ENCODE measurements at places on chromosomes 16 and 17. TPM values are rescaled to one million over a fixed set of nuclear protein-coding genes. Genes with fewer than 3 reads are reported as not detected.

Gene TM4SF5
- 2.0 TPM for total RNA-seq

Gene UBE2O
- total RNA-seq: 30.3 TPM

DNA sequence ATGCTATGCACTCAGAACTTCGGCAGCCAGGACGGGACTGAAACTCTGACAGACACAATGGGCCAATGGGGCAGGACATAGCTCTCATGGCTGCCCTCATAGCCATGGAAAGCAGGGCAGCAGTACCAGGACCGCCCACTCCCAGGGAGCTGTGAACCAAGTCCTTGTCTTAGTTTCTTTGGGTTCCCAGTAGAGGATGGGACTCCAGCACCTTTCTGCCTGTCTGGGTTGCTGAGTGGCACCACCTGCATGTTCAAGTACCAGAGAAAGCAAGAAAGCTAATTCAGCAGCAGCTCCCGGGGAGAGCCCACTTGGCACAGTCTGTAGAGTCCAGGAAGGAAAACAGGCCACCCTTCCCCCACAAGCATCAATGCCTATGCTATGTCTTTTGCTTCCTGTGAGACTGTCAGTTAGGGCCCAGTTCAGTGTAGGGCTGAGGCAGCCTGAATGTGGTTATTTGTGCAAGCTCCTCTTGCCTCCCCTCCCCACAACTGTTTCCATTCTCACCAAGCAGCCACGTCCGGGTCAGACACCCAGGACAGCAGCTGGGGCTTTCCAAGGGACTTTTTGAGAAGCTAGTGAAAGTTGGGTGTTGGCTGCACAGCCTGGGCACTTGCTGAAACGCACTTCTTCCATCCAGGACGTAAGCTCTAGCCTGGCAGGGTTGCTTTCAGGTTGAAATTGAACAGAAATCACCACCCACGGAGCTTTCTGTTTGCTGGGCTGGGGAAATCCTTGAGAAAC is 7.8 kb downstream of the SUPT4H1 start:
- DNase-seq: no peak
- H3K4me3 ChIP-seq: no peak overlapping the region
- H3K27ac ChIP-seq: peak overlapping the region; percentile 61
- peaks cover 28% of the 10 kb centered on the region for H3K36me3 ChIP-seq

DNA sequence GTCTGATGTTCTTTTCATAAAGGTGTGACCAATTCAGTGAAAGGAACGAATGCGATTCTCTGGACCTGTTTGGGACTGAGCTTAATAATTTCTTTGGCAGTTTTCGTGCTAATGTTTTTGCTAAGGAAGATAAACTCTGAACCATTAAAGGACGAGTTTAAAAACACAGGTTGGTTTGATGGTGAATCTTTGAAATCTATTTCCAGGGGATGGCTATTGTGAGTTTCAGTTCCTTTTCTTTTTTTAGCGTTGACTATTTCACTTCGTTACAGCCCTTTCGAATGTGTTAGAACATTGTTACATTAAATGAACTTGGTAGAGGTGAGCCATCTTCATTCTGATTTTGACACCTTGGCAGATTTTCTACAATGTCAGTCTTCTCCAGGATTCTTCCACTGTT is 1.2 kb downstream of the TNFRSF17 start:
- no peaks in the 10 kb centered on the region for H3K36me3 ChIP-seq
- H3K27ac ChIP-seq: no peak overlapping the region
- no peaks in the 10 kb centered on the region for H3K4me1 ChIP-seq
- DNase-seq: no peak
- H3K4me3 ChIP-seq: no peak overlapping the region
- no peaks in the 10 kb centered on the region for H3K27me3 ChIP-seq

Gene INCA1
- total RNA-seq: 1.0 TPM

DNA sequence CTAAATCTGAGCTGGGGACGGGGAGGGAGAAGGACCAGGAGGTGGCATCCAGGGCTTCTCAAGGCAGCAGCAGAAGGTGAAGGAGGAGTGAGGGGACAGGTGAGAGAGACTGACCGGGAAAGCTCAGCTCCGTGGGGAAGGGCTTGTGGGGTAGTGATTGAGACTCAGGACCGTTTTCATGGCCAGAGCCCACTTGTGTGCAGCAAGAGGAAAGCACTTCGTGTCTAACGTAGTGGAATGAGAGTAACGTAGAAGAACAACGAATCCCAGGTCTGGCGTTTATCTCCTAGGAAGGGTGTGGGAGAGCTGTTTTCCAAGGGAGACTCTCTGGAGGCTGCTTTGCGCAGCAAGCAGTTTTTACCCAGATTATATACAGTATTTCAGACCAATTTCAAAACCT is 1.3 kb upstream of the CDH3 start:
- H3K27ac ChIP-seq: no peak overlapping the region
- H3K4me1 ChIP-seq: peaks cover 27% of the 10 kb centered on the region
- no peak for DNase-seq
- no peaks in the 10 kb centered on the region for H3K27me3 ChIP-seq
- H3K4me3 ChIP-seq: no peak overlapping the region

DNA sequence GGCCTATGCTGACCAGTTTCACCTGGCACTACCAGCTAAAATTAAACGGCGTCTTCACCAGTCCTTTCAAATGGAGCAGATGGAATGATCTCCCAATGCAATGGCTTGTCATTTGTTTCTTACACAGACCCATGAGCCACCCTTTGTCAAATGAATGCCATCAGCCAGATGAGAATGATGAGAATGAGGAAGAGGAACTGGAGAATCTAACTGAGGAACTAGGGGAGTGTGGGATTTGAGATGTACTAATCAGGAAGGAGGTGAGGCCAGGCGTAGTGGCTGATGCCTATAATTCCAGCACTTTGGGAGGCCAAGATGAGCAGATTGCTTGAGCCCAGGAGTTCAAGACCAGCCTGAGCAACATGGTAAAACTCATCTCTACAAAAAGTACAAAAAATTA is 116.4 kb downstream of the HS3ST3A1 start:
- H3K36me3 ChIP-seq: no peaks in the 10 kb centered on the region
- H3K4me1 ChIP-seq: no peaks in the 10 kb centered on the region
- no peak overlapping the region for H3K4me3 ChIP-seq
- no peaks in the 10 kb centered on the region for H3K27me3 ChIP-seq
- no peak for DNase-seq

Gene C1QTNF8
- not detected for total RNA-seq

DNA sequence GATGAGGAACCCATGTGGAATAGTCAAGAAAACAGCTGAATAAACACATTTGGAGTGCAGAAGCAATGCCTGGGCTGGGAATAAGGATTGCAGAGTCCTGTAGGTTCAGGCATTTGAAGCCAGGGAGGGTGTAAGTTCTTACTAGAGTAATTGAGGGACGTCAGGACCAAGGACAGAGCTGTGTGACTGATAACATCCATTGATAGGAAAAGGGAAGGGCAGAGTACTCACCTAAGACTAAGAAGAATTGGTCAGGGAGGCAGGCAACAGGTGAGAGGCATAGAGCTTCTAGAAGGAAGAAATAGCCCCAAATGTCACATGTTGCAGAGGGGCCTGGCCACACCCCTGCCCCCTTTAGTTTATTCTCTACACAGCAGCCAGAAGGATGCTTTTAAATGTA is 79.8 kb upstream of the TMEM132E start:
- H3K27me3 ChIP-seq: no peaks in the 10 kb centered on the region
- H3K27ac ChIP-seq: no peak overlapping the region
- H3K36me3 ChIP-seq: no peaks in the 10 kb centered on the region
- DNase-seq: no peak
- H3K4me3 ChIP-seq: no peak overlapping the region
- no peaks in the 10 kb centered on the region for H3K4me1 ChIP-seq

Gene KRTAP4-9
- total RNA-seq: not detected

DNA sequence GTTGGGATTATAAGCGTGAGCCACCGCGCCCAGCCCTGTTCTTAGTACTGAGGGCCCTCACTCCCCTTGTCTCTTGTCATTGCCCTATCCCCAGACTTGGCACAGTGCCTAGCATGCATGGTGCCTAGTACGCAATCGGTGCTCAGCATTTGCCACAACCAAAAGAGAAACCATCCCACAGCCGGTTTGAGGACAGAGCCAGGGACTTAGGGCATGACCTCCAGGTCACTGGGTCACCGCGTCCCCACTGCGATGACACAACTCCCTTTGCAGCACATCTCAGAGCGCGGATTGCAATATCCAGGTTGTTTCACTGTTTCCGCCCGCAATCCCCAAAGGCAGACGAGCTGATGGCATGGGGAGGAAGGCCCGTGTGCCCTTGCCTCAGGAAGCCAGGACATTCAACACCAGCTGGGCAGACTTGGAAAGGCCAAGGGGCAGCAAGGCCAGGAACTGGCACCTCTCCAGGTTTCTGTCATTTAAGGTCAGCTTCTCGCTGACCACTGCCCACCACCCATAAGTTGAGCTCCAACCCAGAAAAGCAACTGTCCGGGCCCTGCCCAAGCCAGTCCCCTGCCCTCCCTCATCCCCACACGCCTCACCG is 274.5 kb downstream of the MRTFB start:
- no peak overlapping the region for H3K4me3 ChIP-seq
- H3K36me3 ChIP-seq: no peaks in the 10 kb centered on the region
- no peak overlapping the region for H3K27ac ChIP-seq
- no peaks in the 10 kb centered on the region for H3K27me3 ChIP-seq

- H3K27me3 ChIP-seq: no peaks in the 10 kb centered on the region
- DNase-seq: peak; percentile 39
- no peak overlapping the region for H3K27ac ChIP-seq
- H3K36me3 ChIP-seq: no peaks in the 10 kb centered on the region
- peaks cover 41% of the 10 kb centered on the region for H3K4me1 ChIP-seq
Measured at GRCh38 chr16:48101069-48101674, 54.6 kb downstream of the ABCC12 start.

DNA sequence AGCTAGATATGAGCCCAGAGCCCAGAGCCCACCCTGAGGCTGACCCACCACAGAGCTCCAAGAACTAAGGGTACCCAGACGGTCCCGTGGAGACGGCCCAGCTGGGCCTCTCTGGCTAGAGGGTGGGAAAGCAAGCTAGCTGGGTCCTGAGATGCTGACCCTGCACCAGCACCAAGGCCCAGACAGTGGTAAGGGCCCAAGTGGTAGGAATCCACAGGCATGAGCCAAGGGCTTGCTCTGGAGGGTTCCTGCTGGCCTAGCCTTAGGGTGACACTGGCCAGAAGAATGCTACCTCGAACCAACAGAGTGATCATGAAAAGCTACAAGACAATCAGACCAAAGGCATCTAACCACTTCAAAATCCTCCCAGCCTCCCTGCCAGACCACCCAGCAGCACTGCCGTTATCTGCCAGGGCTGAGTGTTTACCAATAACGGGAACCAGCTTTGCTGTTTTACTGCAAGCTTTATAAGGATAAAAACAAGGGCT is 13.2 kb downstream of the HIC1 start:
- DNase-seq: no peak
- H3K4me3 ChIP-seq: no peak overlapping the region
- peak overlapping the region; percentile 40 for H3K27ac ChIP-seq

Gene ABCC11
- total RNA-seq: not detected

DNA sequence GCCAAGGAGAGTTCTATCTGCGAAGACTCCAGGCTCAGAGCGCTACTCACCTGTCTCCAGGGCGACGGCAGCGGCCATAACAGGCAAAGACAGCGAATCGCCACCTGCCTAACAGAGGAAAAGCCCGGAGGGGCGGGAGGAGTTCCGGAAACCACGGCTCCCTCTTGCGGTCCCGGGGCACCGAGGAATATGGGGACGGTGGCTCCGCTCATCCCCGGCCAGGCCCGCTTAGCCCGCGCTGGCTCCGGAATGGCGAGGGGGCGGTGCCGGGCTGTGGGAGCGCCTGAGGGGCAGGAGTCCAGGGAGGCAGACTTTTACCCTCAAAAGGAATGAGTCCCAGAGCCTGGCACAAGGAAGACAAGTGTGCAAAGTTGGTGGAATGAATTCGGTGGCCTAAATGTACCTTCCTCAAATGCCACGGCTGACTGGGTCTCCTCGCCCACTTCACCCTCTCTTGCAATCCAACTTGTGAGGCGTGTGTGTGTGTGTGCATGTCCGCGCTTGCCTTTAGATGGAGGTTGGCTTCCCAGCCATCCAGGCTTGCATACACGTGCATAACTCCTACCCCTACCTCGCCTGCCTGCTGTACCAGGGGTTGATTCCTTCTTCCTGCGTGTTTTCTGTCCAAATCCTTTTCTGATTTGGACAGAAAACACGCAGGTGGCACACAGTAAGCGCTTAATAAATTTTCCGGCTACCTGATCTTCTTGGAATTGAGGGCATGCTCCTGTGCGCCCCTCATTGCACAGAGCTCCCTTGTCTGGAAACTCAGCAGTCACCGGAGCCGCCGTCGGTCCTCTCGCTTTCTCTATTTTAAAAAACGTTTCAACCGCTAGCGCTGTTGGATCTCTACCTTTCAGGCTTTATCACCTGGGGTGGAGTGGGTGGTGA is 3.5 kb downstream of the C17orf100 start:
- no peak overlapping the region for H3K4me3 ChIP-seq
- no peak overlapping the region for H3K27ac ChIP-seq
- DNase-seq: peak; percentile 76

All from body of pancreas (tissue), 4 donors.